ENCODE measurements at places on chromosomes 7 and 10.

DNA sequence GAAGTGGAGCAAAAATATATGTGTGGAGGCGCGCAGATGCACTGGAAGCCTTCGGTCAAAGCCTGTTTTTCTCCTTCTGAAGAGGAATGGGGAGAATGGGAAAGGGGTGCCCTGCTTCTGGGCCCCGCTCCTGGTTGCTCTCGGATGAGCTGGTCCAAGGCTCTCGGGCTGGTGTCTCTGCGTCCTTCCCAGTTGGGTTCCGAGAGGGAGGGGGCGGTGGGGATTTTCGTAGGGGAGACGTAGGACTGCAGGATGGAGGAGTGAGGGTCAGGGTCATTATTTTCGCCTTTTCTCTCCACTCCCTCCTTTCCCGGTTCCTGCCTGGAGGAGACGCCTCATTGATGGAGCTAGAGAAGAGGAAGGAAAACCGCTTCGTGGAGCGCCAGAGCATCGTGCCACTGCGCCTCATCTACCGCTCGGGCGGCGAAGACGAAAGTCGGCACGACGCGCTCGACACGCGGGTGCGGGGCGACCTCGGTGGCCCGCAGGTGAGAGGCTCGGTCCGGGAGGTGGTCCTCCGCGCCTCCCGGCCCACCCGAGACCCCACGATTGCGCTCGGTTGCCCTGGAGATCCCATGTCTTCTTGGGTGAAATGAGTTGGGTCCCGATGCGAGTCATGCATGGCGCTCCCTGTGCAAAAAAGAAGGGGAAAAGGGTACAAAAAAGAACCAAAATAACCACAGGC is 790 bp downstream of the ADAM22 start:
- peak; percentile 68 for DNase-seq

DNA sequence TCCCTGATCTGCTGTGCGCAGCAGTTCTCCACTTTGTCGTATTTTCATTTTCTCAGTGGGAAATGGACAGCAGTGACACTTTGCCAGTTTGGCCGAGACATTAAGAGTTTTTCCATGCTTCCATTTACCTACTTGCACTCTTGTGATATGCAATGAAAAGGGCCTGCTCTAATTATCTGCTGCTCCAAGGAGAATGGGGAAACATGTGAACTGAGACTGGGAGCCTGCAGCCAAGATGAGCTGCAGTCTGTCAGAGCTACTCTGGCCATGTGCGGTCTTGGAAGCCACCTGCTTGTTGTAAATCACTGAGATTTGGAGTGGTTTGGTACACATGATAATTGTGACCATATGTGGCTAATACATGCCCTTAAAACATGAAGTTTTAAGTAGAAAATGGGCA is 586.6 kb upstream of the POT1 start:
- no peak for DNase-seq

GRCh38 chr7:118657391-118658005 is 433.0 kb downstream of the ANKRD7 start:
- DNase-seq = no peak

DNA sequence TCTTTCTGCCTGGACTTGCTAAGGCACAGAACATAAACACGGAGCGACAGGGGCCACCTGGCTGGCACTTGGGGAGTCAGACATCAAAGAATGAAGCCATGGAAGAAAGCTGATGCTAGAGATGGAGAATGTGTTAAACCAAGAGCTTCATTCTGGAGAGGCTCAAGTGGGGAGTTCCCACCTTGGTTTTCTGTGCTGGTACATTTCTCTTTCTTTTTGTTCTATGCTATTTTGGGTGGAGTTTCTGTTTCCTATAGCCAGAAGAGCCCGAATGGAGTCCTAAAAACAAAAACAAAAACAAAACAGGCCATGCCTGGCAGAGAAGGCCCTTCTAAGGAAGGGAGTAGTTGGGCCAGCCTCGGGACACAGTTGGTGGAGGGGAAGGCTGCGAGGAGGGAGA is 148.4 kb upstream of the PRR15 start:
- no peak for DNase-seq

GRCh38 chr7:103394566-103394965 is 47.1 kb downstream of the PSMC2 start:
- no peak for DNase-seq

GRCh38 chr10:99527526-99528493 is 4.9 kb upstream of the NKX2-3 start:
- no peak for DNase-seq

DNA sequence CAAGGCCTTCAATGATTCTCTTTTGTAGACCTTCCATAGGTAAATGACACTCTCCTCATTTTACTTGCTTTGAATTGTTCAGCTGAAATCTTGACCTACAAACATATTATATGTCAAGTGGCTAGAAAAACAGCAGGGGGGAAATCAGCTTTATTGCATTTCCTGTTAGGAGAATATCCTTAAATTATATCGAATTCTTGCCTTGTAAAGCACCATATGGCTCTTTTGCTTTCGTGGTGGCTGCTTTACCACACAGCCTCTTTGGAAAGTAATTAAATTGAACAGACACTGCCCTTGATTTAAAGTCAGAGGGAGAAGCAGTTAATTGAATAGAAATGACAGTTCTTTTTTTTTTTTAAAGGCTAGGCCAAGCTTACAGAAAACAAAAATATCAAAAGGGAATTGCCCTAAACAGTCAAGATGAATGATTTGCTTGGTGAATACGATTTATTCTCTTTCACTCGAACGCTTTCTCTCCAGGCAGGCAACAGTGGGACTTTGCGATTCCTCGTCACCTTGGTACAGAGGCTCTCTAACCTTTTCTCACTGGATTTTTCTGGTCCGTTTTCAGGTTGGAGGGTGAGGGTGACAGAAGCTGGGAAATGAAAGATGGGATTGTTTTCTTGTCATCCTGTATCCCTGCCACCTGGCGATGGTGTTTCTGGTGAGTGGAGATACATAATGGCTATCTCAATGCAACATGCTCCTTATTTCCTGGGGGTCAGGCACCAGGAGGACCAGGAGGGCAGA is 126.0 kb downstream of the GATA3 start:
- no peak for DNase-seq

DNA sequence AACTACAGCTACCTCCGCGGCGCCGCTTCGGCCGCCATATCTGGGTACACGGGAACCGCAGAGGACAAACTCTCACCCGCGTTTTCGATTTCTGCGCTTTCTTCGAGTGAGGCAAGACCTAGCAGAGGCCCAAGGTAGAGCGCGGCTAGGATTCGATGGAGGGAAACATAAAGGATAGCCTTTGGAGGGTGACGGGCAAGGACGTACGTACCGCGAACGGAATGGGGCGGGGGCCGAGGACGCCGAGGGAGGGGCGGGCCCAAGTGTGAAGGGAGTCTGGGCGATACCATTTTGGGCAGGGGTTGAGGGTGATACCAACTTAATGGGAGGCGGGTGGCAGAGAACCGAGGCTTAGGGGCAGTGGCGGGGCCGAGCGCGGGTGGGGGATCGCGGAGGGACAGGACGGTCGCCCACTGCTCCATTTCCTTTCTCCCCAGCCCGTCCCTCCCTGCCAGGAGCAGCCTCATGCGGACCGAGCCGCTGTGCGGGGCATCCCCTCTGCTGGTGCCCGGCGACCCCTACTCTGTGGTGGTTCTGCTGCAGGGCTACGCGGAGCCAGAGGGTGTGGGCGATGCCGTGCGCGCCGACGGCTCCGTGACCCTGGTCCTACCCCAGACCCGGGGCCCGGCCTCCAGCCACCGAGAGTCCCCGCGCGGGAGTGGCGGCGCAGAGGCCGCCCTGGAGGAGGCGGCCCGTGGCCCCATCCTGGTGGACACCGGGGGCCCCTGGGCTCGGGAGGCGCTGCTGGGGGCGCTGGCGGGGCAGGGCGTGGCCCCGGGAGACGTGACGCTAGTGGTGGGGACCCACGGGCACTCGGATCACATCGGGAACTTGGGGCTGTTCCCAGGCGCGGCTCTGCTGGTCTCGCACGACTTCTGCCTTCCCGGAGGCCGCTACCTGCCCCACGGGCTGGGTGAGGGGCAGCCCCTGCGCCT is at the start of gene MBLAC1:
TSS of gene MBLAC1 (plus strand) at position 37 of the 935 bp plus-strand sequence. CDS start at position 466, 429 bp downstream.
- DNase-seq = peak; percentile 95

GRCh38 chr7:16264036-16264819 is 157.1 kb downstream of the CRPPA start:
- no peak for DNase-seq

- DNase-seq = no peak
Observed at GRCh38 chr10:71314028-71314693, 4.9 kb upstream of the SLC29A3 start.

GRCh38 chr7:110973196-110973990 is 117.5 kb upstream of the LRRN3 start:
- DNase-seq = no peak

DNA sequence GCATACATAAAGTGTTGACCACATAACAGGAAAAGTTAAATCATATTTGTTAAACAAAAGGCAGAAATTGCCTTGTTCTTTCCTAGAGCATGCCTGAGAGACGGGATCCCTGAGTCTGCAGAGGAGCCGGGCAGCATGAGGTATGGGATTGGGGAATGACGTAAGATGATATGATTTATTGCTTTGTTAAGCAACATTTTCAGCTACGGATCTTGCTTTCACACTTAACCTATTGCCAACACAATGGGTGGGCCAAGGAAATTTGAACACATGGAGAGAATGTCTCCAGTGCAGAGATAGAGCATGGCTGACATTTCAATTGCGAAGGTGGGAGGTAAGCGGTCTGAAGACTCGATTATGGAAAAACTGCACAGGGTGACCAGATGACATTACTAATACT is 76.7 kb downstream of the EMX2 start:
- DNase-seq = peak; percentile 44

DNA sequence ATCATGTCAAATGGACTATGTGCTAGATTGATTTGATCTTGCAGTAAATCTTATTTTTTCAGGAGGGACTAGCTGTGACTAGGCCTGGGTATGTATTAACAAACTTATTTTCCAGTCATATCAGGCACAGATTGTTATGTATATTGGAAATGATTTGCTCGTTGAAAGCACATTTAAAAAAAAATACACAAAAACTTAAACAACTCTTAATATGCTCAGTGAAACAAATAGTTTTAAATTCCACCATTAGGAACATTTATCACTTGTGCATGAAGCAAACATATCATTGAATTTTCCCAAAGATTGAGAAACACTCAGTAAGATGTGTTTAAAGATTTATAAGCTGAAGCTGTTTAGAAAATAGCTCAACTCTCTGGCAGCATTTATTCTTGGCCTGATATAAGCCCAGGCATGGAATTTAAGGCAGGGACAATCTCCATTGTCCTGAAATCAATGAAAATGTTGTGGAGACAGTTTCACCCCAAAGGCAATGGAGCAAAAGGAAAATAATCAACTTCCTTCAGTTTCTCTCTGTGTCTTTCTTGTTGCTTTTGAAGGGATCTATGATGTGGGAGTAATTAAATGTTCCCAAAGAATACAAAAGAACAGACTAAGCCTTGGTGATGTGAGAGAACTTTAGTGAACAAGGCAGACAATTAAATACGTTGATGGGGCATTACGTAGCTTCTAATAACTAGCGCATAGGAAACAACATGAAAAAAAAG is 250.3 kb downstream of the GPR37 start:
- DNase-seq = no peak

- DNase-seq = no peak
Observed at GRCh38 chr7:48515171-48515570, 343.9 kb downstream of the ABCA13 start.

DNA sequence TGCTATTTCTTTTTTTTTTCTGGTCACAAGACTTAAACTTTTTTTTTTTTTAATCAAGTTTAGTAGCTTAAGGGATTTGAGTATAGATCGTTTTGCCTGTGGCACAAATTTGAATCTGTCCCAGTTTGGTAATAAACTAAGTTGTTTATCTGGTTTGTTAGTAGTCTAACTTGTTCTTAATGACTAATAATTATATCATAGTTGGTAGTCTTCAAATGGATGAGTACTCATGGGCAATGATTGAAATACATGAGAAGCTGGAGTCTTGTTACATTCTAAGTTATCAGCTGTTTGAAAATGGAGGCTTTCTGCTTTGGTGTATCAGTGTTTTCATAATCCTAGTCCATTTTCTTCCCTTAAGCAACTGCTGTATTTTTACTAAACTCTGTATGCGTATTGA is 12.3 kb downstream of the BTAF1 start:
- no peak for DNase-seq

GRCh38 chr10:11411926-11412545 is 199.4 kb downstream of the USP6NL start:
- DNase-seq = peak; percentile 14

DNA sequence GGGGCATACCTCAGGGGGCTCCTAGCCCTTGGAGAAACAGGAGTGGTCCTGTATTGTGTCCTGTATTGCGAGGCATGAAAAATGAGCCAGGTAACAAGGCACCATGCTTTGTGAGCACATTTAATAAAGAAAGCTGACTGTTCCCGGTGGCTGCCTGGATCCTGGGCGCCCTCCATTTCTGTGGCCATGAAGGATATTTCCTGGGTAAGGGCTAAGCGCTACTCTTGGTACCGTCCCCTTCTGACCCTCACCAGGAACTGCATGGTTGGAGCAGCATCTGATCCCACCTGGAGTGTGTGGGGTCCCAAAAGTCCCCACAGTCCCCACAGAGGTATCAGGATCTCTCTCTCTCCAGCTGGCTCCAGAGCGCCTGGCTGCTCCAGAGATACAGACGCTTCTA is 139.5 kb downstream of the MAPK8 start:
- DNase-seq = no peak

DNA sequence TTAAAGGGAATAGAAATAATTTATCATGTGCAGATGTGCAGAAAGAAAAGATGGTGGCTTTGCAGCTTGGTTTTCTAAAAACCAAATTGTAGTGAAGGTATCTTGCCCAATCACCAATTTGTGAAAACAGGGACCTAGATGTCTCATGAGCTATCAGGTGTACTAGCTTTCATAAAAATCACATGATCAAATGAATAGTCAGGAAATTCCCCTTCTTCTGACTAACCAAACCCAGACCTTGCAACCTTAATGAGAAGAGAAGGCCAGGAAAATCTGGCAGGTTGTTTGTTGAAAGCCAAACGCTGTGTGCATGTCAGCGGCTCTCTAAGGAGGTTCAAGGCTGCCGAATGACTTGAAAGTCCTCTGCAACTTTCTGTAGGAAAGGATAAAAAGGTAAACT is 304.4 kb upstream of the NRP1 start:
- no peak for DNase-seq

DNA sequence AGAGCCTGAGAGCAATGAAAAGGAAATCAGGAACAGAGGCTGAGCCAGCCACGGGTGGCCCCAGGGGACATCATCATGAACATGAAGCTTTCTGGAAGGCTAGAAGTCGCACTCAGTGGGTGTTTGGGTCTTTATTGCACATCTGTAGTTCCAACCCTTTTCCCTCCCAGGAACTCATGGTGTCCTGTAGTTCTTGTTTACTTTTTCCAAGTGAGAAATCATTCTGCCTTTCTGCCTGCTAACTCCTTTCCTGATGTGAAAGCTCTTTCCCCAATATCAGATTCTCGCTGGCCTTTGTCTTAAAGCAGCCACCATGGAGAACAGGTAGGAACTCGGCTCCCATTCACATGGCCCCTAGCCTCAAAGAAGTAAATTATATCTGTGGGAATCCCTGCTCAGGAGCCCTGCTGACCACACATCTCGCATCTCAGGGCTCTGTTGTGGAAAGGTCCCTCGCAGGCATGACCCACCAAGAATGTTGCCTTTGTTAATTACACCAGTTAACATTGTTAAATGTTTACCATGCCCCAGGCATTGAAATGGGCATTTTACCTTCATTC is 542.7 kb downstream of the TNS3 start:
- no peak for DNase-seq

GRCh38 chr7:120609136-120609753 is 248.7 kb downstream of the TSPAN12 start:
- no peak for DNase-seq
